ENCODE measurements at places on chromosomes 1 and 21.

DNA sequence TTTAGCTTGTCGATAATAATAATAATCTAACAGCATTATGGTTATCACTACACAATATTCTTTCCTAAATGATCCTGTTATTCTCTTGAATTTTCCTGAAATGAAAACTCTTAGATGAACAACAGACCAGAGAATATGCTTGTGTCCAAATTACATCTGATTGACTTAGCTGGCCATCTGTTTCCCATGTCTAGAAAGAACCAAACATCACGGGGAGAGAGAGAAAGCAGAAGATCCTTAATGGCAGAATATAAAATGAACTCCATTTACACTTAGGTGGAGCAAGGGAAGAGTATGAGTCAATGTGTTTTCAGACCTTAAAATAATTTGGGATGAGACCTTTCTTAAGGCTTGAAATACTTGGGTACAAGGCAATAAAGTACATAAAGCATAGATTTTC, 162.2 kb downstream of the DSCAM start:
- no peak for DNase-seq

- no peak for DNase-seq
These were observed 55.9 kb upstream of the PTGFRN start for GRCh38 chr1:116853680-116854402.

- no peak for DNase-seq
These were observed 224.6 kb downstream of the FGGY start for GRCh38 chr1:59521456-59521855.

DNA sequence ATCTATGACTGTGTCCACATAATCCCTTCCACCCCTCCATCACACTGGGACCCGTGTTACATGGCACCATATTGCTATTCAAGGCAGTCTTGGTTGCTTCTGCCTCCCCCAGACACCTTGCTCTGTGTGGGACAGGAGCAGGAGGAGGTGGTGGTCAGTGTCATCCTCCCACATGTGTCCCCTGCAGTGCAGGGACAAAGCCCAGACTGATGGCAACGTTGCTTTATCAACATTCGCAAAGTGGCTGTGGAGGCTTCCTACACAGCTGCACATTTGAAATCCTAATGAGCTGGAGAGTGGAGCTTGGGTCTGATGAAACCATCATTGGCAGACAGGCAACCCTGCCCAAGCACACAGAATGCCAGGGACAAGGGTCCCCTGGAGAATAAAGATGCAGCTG, 26.2 kb downstream of the TRIM67 start:
- DNase-seq = no peak

GRCh38 chr1:234871039-234871709, 257.5 kb downstream of the TOMM20 start:
- DNase-seq = no peak

DNA sequence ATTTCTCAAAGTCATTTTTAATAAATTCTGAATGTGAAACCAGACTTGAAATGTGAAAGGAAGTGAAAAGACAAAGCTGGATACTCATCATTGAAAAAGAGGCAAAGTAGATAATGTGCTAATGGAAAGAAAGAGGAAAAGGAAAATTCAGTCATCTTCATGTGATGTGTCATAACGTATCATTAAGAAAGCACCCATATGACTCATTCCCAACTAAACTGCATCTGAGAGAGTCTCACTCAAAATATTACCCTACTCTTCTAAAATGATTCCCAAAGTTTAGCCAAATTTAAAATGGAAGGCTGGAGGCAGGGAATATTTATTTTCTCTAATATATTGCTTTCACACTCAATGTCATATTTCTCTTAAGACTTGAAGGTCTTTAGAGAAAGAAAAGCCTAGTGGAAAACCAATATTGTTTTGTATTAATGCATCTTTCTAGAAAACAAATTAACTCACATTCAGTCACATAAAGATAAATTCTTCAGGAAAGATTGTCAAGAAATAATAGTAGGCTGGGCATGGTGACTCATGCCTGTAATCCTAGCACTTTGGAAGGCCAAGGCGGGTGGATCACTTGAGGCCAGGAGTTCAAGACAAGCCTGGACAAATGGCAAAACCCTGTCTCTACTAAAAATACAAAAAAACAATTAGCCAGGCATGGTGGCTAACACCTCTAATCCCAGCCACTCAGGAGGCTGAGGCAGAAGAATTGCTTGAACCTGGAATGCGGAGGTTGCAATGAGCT, 129.9 kb downstream of the SLC30A10 start:
- no peak for DNase-seq

- DNase-seq = no peak
These were observed 677 bp downstream of the AGPAT3 start for GRCh38 chr21:43865540-43866259.

- DNase-seq = peak; percentile 90
These were observed 3.2 kb downstream of the ATP8B2 start for GRCh38 chr1:154328318-154329151.

GRCh38 chr1:33312413-33312749, 8.5 kb downstream of the A3GALT2 start:
- no peak for DNase-seq

GRCh38 chr1:71593523-71593922, 512.7 kb upstream of the ZRANB2 start:
- no peak for DNase-seq

- DNase-seq = no peak
These were observed 390 bp upstream of the S100A9 start for GRCh38 chr1:153357076-153357852.

GRCh38 chr1:16151196-16151994, 4.5 kb downstream of the EPHA2 start:
- no peak for DNase-seq

GRCh38 chr1:246828818-246829217, 102.9 kb downstream of the AHCTF1 start:
- DNase-seq = no peak

DNA sequence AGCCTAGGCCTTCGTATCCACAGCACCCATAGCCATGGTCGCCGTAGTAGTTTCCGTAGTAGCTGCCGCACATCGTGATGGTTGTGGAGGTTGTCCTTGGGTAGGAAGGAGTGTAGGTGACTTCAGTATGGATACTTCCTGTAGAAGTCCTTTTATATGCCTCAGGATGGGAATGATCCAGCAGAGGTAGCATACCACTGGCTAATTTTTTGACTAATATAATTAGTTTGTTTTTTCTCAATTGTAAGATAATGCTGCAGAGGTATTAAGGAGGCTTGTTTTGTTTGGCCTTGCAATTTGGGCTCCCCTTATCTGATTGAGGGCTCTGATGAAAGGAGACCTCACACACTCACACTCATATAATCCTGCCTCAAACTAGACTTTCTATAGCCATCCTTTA, at the start of gene KRTAP6-2:
KRTAP6-2 (minus strand) TSS at position 101 of the 400 bp plus-strand sequence; CDS start at position 73, 28 bp downstream.
- DNase-seq = no peak

- DNase-seq = no peak
These were observed 2.4 kb downstream of the ECHDC2 start for GRCh38 chr1:52919051-52919722.

DNA sequence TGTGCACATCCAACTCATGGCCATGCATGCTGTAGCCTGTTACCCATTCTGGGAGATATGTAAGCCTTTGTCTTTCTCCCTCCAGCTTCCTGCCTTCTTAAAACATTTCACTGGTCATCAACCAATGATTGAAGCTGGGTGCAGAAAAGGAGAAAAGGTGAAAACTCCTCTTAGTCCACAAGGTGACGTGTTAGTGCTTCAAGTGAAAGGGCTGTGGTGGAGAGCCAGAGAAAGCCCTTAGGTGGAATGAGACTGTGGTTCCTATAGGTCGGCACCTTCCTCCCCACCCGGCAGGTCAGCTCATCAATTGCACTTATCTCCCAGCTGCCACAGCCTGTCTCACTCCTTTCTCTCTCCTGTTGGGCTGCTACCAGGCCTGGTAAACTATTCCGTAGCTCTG, 30.4 kb downstream of the ERG start:
- no peak for DNase-seq

- no peak for DNase-seq
These were observed 21.8 kb downstream of the TRPM2 start for GRCh38 chr21:44375281-44375651.

GRCh38 chr1:116724765-116725375, 29.4 kb upstream of the CD2 start:
- no peak for DNase-seq

GRCh38 chr21:25790878-25791204, 56.1 kb downstream of the GABPA start:
- DNase-seq = no peak

DNA sequence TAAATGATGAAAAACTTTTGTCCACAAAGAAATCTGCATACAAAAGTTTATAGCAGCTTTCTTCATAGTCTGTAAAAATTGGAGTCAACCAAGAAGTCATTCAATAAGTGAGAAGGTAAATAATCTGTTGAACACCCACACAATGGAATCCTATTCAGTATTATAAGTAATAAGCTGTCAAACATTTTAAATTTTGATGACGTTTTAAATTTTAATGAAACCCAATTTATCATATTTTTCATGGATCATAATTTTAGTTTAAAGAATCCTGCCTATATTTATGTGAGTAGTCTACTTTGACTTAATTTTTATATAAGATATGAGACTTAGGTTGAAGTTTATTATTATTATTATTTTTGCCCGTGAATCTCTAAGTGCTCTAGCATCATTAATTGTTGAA, 20.0 kb downstream of the OR10J1 start:
- DNase-seq = no peak

- DNase-seq = no peak
These were observed 22.6 kb upstream of the GBP4 start for GRCh38 chr1:89221341-89221740.

- no peak for DNase-seq
These were observed 17.1 kb upstream of the UBE2U start for GRCh38 chr1:64186138-64186897.

GRCh38 chr1:23100074-23100748, 68.4 kb downstream of the LUZP1 start:
- no peak for DNase-seq

DNA sequence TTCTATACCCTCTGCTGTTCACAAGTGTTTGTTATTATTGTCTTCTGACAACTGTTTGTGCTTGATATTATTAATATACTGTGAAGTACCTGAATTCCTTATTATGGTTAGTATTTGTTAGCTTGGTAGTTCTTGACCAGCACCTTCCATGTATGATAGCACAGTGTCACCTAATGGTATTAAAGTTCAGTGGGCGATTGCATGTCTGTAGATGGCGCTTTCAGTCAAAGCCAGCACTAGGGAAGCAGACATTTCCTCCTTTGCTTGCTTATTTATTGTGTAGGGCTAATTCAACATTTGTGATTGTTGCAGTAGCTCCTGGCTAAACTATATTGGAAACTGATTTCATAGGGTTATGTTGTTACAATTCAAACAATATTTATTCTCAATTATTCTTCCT, 218.0 kb downstream of the ZP4 start:
- DNase-seq = no peak

- peak; percentile 29 for DNase-seq
These were observed at the start of gene HPCA for GRCh38 chr1:32886004-32886827. Gene HPCA, plus strand, starts transcription at chr1:32886491. Its CDS starts 2,408 bp downstream, at chr1:32888899.

GRCh38 chr1:115430441-115431158, 92.6 kb upstream of the NGF start:
- no peak for DNase-seq

GRCh38 chr1:152189657-152190442, 30.8 kb upstream of the RPTN start:
- peak; percentile 22 for DNase-seq

- DNase-seq = no peak
These were observed 17.7 kb upstream of the OBSCN start for GRCh38 chr1:228190182-228190581.

GRCh38 chr1:63935143-63935542, 161.3 kb downstream of the ROR1 start:
- DNase-seq = no peak

DNA sequence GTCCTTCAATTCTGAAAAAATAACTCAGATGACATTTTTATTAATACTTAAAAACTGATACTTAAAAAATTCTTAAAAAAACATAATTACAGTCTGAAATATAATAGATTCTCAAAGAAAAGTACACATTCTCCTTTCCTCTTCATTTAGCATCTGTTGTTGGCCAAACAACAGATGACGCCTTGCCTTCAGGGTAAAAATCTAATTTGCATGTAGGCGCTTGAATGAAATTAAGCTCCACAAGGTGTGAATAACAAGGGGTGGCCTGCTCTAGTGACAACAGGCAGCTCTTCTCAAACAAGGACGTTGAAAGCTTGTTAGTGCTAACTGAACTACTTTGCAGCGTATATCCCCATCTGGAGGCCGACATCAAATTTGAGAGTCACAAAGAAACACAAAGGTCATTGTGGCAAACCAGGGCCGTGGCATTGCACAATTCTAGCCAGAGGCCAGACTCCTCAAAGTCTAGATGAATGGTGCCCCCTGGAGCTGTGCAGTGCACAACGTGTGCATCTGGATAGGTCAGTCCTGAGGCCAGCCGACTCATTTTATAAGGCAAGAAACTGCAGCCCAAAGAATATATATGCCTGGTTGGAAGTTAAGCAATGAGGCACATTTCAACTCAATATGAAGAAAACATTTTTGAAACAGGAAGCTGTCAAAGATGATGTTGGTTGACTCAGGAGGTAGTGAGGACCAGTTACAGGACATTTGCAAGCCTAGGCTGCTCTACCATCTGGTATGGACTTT, 459.2 kb upstream of the RUNX1 start:
- peak; percentile 21 for DNase-seq

GRCh38 chr1:1900883-1901640, 10.2 kb upstream of the GNB1 start:
- no peak for DNase-seq

DNA sequence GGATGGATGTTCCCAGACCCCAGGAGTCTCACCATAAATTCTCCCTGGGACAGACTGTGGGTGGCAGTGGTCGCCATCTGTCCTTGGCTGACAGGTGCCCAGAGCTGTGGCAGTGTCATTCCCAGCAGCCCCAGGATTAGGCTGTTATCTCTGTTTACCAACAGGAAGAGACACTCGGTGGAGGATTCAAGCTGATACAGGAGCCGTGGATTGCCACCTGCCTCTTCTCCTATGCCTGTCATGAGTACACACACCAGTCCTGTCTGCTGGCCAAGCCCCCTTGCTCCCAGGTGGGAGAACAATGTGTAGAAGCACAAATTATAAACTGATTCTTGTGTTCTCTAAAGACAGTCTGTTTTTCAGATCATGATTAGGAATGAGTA, 152.6 kb downstream of the ETS2 start:
- no peak for DNase-seq

DNA sequence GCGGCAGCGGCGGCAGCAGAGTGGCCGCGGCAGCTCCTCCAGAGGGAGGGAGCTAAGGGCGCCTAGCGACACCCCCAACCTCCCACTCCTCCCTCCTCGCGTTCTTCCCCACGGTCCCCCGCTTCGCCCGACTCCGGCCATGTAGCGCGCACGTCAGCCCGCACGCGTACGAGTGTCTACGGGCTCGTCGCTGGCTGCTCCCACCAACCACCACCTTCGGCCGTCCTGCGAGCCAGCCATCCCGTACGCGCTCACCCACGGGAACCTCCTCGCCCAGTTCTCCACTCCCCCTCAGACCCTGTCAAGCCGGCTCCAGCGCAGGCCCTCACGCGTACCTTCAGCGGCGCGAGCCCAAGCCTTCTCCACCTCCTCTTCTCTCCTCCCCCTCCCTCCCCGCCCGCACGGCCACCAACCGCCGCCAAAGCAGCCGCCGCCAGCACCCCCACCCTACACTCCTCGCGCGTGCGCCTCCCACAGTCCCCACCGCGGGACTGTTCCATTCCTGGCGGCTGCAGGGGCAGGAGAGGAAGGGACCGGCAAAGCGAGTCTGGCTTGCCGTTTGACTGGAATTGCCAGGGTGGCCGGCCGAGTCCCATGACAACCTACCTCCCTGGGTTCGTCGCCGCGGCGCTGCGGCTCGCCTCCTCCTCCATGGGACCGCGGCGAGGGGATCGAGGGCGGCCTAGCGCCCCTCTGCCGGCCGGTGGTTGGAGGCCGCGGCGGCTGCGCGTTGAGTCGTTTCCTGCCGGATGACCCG, at the start of gene YY1AP1:
YY1AP1 (minus strand) TSS at position 451 of the 757 bp plus-strand sequence. CDS start 8,338 bp downstream, outside the sequence.
- DNase-seq = peak; percentile 95

GRCh38 chr1:176536588-176536987, 73.6 kb downstream of the PAPPA2 start:
- DNase-seq = no peak

Measured in anterior cingulate cortex (tissue), 58 donors.